ENCODE measurements at places on chromosomes 4 and X.
A peak's percentile ranks its signal among the peaks of the same experiment; 100 is the strongest.

- no peak for DNase-seq
These were observed 78.3 kb downstream of the FIP1L1 start for GRCh38 chr4:53455766-53456165.

DNA sequence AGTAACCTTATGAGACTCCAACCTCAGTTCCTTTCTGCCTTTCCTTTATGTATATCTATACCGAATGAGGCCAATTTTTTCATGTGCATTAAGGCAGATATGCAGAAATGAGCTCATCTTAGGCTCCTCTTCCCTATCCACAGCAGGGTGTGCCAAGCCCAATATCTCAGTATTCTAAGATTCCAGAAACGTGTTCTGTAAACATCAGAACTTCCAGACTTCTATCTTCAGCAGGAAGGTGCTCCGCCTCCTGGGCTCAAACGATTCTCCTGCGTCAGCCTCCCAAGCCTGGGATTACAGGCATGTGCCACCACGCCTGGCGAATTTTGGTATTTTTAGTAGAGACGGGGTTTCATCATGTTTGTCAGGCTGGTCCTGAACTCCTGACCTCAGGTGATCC is 31.0 kb upstream of the CCNG2 start:
- no peak for DNase-seq

DNA sequence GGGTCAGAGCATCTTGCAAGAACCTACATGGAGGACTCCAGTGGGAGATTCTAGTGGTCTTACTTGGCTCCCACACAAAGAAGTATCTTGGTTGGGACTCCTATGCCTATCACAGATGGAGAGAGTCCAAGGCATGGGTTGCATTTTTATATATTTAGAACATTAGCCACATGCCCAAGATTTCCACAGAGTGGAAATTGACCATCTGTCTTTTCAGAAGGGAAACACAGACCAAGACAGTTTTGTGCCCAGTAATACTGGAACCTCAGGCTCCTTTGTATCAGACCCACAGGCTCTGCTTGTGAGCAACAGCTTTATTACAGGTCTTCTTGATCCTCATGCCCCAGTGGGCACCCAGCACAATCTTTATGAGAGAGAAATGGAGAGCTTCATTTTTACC is 43.6 kb downstream of the PAGE2 start:
- no peak for DNase-seq

- DNase-seq, result peak; percentile 12
These were observed 27.2 kb downstream of the TAPT1 start for GRCh38 chr4:16199093-16199492.

DNA sequence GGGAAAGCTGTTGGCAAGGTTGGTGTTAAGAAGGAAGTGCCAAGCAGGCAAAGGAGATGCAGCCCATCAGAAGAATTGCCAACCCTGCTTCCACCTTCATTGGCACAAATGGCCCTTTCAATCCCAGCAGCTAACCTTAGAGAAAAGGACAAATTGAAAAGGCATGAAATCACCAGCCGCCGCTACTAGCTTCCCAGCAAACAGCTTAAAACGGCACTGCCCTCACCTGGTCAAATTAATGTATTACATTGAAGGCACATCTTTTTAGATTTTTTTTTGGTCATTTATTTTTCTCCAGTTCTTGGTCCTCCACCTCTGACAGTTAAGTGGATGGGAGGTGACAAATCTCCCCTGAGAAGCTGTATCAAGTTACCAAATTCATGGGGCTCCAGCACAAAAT is 51.0 kb upstream of the NHSL2 start:
- no peak for DNase-seq

GRCh38 chr4:79325864-79326328 is at the start of gene NAA11:
Gene NAA11, minus strand, starts transcription at chr4:79326061. Its CDS starts 184 bp downstream, at chr4:79325877.
- no peak for DNase-seq

All from hepatic stellate cell (primary cell).